Stimulated activated CD8-positive, alpha-beta memory T cell treated with anti-CD3 and anti-CD28 coated beads, Interleukin-4, amount 100 ng/mL, for 48 hours (primary cell): ENCODE measurements at places on chromosomes 16 and 17.

- DNase-seq, result no peak
Observed at GRCh38 chr17:8574687-8575086, 55.8 kb downstream of the MYH10 start.

GRCh38 chr16:27432558-27432957 is 30.6 kb downstream of the IL21R start:
- peak; percentile 17 for DNase-seq

DNA sequence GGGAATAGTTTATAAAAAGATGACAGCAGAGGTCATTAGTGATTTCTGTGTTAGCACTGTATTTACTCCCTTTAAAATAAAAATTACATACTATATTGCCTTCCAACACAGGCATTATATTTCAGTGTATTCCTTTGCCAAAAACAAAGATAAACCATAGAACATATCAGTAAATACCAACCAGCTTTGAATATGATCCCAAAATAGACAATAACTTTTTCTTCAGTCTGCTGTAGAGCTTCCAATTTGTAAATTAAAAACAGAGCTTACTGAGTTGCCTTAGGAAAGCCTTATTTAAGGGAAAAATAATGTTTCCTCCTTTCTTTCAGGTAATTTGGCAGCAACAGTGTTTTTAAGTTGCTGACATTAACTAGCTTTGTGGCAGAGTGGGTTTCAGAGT is 352.1 kb upstream of the TBX2 start:
- DNase-seq, result no peak

- no peak for DNase-seq
Observed at GRCh38 chr16:65314627-65315008, 192.8 kb upstream of the CDH11 start.

- DNase-seq, result no peak
Observed at GRCh38 chr17:2191785-2192184, 111.8 kb downstream of the SMG6 start.

DNA sequence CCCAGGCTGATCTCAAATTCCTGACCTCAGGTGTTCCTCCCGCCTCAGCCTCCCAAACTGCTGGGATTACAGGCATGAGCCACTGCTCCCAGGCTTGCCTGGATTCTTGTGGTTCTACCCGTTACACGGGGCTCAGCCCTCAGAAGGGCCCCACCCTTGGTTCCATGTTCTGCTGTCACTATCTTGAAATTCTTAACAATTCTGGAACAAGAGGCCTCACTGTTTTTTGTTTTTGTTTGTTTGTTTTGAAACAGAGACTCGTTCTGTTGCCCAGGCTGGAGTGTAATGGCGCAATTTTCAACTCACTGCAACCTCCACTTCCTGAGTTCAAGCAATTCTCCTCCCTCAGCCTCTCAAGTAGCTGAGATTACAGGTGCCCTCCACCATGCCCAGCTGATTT is 96.6 kb downstream of the CACNG3 start:
- DNase-seq, result no peak

- DNase-seq, result no peak
Observed at GRCh38 chr16:85481738-85482137, 131.4 kb upstream of the GSE1 start.

- no peak for DNase-seq
Observed at GRCh38 chr17:36684134-36684533, 82.8 kb downstream of the MRM1 start.

- DNase-seq, result peak; percentile 60
Observed at GRCh38 chr17:78272181-78272913, 40.9 kb downstream of the TMEM235 start.

- no peak for DNase-seq
Observed at GRCh38 chr16:81560979-81561657, 116.5 kb downstream of the CMIP start.

DNA sequence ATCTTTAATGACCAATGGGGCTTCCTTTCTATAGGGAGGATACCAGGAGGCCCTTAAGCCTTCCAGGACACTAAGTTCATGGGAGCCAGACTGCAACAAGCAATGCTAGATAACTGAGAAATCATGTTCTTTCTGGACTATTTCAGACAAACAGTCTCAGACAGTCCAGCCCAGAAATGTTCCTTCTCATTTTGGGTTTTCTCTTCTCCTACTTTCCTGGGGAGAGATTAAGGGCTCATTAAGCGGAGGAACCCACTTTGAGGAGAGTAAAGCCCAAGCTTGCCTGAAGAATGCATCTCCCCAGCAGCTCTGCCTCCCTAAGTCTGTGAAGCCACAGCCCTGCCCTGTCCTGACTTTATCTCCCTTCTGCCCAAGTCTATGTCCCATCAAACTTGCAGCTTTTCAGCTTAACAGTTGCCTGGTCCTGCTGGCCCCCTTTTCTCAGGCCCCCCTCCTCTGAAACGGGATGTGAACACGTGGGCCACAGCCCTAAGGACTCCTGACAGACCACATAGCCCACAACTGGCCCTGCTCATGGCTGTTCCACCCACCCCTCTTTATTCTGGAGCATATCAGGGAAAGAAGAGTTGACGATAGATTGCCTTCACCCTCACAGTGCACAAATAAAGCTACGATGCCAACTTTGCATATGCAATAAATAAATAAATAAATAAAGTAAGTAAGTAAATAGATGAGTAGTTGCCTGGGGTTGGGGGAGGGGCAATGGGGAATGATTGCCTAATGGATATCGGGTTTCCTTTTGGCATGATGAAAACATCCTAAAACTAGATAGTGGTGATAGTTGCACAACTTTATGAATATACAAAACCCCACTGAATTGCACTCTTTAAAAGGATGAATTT is 111.0 kb downstream of the N4BP1 start:
- no peak for DNase-seq
